Pulmonary artery endothelial cell (primary cell): ENCODE measurements at places on chromosomes 4 and X.

GRCh38 chr4:151744614-151745013 lies 16.2 kb downstream of the GATB start:
- DNase-seq: peak; percentile 26

DNA sequence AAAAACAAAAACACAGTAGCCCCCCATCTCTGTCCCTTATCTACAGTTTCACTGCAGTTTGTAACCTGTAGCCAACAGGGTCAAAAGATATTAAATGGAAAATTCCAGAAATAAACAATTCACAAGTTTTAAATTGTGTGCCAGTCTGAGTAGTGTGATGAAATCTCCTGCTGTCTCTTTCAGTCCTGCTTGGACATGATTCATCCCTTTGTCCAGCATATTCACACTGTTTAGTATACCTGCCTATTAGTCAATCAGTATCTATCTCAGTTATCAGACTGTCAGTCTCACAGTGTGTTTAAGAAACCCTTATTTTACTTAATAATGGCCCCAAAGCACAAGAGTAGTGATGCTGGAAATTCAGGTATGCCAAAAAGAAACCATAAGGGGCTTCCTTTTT lies 21.9 kb downstream of the CNOT6L start:
- DNase-seq: no peak

- DNase-seq: no peak
These were observed 24.1 kb downstream of the CT45A1 start for GRCh38 chrX:135737366-135738071.

DNA sequence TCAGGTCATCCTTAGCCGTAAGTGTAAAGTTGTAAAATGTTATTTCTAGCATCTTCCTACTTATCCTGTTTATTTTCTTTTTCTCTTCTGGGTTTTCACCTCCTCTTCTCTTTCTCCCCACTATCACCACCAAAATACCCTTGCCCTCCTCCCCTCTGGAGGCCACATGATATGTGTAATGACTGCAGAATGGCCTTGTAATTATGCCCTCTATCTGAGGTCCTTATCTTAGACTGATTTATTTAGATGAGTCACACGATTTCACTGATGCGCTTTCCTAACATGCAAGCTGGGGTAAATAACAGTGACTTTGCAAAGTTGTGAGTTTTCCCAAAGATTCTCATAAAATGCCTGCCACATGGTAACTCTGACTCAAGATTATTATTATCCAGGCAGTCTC lies 231.8 kb upstream of the GPRIN3 start:
- peak; percentile 75 for DNase-seq

- DNase-seq: no peak
These were observed 20.6 kb upstream of the CLDN24 start for GRCh38 chr4:183342541-183343533.

DNA sequence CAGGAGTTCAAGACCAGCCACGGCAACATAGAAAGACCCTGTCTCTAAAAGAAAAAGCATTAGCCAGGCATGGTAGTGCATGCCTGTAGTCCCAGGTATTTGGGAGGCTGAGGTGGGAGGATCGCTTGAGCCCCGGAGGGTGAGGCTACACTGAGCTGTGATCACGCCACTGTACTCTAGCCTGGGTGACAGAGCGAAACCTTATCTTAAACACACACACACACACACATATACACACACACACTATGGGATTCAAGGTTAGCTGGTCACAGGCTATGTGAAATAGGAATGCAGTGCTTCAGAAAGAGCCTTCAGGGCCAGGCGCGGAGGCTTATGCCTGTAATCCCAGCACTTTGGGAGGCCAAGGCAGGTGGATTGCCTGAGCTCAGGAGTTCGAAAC lies 23.5 kb downstream of the NLGN3 start:
- DNase-seq: no peak

DNA sequence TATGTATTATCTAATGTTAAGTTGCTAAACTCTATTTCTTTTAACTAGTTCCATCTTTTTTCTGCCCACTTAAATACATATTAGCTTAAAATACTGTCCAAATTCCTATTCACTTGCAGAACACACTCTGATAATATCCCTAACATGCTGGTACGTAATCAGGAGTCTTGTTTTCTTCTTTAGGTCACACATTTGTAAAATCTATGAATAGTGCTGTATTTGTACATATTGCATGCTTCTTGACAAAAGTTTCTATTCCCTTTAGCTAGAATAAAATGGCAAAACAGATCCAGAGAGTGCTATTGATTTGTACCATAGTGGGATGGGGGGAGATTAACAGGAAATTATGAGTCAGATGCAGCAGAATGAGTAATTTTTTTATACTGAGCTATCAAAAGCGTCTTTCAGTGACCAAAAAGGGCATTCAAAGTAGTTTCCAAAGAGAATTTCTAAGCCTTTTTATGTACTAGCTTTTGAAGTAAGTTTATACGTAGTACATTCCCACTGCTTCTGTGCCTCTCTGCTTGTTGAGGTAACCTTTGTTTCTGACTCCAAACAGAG lies 126.5 kb downstream of the PTPN13 start:
- DNase-seq: no peak

DNA sequence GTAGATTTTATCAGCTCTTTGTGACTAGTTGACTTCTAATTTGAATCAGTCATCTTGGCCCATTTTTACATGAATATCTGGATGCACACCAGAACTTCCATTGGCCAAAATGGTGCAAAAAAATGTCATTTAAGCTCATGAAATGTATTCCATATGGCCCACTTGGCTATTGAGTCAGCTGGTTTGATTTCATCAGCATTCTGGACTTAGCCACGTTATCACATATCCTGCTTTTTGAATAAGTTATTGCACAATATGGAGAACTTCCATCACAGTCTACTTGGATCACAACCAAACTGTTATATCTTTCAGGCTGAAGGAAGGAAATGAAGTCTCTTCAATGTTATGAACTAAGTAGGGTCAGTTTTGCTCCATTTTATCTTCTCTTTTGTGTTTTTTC lies 640.6 kb downstream of the PCDH7 start:
- no peak for DNase-seq

DNA sequence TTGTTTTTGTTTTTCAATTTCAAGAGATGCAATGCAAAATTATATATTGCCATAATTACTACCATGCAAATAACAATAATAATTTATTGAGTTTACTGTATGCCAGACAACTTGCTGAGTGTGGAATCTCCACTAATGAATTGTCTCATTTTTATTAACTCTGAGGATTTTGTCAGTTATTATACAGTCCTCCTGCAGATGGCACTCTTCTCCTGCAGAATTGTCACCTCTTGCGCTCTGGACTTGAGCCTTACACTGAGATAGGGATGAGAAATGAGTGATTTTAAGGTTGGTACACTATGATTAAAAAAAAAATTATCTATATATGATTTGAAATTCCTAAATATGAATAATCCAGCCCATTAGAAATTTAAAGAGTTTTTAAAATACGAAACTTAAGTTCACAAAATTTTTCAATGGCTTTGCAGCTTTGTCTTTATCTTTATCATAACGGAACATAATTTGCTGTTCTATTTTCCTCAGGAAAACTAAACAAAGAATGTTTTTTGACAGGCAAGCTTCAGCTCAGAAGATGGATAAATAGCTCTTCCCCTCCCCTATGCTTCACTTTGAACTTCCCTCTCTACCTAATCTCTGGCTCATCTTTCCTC lies 12.7 kb upstream of the PAQR3 start:
- DNase-seq: no peak

- no peak for DNase-seq
These were observed 190.6 kb upstream of the RBPJ start for GRCh38 chr4:26130173-26130572.

DNA sequence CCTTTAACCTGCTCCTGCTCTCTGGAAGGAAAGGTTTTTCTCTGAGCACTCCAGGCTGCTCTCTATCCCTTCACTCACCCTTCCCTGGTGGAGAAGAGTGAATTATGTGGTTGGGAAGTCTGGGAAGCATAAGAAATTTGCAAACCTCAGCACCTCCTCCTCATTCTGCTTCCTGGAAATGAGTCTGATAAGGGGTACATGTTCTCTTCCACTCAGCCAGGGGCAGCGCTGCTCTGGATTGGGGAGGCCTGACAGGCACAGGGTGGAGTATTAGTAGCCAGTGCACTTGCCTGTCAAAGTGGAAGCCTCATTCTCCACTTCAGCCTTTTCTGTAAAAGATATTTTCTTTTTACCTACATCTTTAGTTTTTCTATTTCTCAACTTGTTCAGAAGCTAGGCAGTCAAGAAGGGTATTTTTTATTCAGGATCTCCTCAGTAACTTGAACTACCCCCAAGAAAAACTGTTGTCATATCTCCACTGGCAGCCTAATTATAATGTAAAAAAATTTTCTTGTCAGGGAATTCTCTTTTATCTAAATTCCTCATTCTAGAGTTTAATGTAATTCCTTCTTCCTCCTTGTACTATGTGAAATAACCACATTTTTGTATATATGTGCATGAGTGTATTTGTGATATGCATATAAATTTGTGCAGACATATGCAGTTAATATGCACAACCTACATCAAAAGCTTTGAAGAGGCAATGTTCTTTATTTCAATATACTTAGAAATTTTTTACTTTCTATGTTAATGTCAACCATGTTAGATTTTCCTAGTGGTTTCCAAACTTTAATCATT lies 15.3 kb downstream of the ADAMTS3 start:
- DNase-seq: no peak

DNA sequence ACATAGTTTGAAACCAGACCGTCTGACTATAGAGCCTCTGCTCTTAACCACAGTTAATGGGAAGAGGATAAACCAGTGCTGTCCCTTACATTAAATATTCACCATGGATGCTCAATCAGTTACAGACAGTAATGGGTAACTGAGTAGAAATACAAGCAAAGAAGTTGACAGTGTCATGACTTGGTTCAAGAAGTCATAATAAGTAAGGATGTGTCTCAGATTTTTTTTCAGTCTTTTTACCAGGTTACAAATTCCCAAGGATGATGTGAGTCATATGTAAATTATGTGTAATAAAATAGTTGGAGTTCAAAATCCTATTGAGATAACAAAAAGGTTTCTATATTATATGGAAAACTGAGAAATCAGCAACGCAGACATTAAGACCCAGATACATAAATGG lies 31.1 kb downstream of the ZCCHC4 start:
- DNase-seq: no peak

- DNase-seq: peak; percentile 53
These were observed 97.3 kb downstream of the DDX60 start for GRCh38 chr4:168221301-168221700.

GRCh38 chrX:126170720-126171119 lies 4.6 kb upstream of the DCAF12L2 start:
- DNase-seq: no peak

DNA sequence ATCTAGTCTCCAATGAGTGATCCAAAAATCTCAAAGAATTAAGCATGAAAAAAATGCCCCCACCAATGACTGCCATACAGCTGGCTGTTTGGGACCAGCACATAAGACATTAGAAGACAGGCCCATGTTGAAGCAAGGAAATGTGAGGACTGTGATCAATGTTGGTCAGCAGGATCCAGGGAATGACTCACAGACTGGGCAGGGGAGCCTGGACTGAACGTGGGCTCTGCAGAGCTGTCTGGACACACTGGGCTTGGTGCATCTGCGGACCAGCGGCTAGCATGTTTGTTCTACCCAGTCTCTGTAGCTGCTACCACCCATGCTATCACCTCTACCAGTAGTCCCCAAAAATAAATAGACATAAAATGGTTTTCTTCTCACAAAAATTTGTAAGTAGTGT lies 108.6 kb downstream of the PALLD start:
- DNase-seq: peak; percentile 50

GRCh38 chr4:17786567-17786966 lies 5.1 kb upstream of the FAM184B start:
- DNase-seq: no peak

GRCh38 chr4:95061220-95061619 lies 303.5 kb downstream of the BMPR1B start:
- DNase-seq: no peak

DNA sequence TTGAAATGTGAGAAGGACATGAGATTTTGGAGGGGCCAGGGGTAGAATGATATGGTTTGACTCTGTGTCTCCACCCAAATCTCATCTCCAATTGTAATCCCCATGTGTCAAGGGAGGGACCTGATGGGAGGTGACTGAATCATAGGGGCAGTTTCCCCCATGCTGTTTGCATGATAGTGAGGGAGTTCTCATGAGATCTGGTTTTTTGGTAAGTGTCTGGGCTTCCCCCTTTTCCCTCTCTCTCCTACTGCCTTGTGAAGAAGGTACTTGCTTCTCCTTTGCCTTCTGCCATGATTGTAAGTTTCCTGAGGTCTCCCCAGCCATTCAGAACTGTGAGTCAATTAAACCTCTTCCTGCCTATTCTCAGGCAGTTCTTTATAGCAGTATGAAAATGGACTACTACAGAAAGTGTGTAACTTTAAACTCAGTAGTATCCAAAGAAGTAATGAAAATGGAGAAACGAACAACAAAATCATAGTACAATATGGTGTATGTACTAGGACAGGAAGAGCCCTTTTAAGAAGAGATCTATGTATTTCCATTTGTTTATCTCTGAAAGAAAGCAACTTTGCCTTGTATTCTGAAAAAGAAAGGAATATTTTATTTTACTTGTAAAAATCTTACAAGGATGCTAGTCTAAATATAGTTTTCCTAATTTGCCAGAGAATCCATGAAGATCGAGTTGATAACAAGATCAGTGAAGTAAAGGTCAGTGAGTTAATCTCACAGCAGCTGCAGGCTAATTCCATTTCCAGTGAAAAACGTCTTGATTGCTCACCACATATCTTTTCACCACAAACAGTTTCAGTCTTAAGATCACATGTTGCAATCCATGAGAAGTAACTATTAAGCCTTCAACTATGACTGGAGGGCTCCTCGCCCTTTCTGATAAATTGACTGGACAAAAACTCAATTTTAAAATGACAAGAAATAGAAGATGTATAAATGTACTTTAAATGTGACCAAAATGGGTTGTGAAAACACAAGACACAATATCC lies 20.5 kb downstream of the PKD2 start:
- no peak for DNase-seq

DNA sequence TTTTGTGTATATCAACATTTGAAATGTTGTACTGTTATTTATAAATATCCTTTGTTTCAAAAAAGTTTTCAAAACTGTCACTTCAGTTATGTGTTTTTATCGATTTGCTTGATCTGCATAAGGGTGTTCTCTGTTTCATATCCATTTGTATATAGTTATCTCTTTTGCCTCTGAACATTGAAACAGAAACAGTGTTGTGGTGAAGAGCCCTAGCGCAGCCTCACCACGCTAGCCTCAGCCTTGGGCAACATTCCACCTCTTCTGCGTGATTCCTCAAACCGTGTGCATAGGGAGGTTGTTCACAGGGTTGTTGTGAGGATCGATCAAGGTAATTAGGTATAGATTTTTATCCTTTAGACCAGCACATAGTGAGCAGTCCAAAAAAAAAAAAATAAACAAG lies 287.0 kb upstream of the GALNT7 start:
- DNase-seq: no peak

- no peak for DNase-seq
These were observed 519.8 kb downstream of the TRIML1 start for GRCh38 chr4:188658958-188659522.

- DNase-seq: no peak
These were observed 589.6 kb downstream of the IL15 start for GRCh38 chr4:142226014-142226413.

GRCh38 chrX:145823132-145823531 lies 5.5 kb downstream of the SLITRK2 start:
- DNase-seq: no peak

GRCh38 chr4:121126449-121127006 lies 37.6 kb downstream of the TNIP3 start:
- DNase-seq: no peak

GRCh38 chr4:112604589-112604988 lies 32.1 kb downstream of the ZGRF1 start:
- DNase-seq: peak; percentile 4

GRCh38 chr4:115918149-115918548 lies 804.7 kb upstream of the NDST4 start:
- DNase-seq: no peak

GRCh38 chrX:149699761-149700160 lies 12.1 kb upstream of the MAGEA11 start:
- no peak for DNase-seq
